ENCODE measurements at places on chromosomes 7 and 10.

DNA sequence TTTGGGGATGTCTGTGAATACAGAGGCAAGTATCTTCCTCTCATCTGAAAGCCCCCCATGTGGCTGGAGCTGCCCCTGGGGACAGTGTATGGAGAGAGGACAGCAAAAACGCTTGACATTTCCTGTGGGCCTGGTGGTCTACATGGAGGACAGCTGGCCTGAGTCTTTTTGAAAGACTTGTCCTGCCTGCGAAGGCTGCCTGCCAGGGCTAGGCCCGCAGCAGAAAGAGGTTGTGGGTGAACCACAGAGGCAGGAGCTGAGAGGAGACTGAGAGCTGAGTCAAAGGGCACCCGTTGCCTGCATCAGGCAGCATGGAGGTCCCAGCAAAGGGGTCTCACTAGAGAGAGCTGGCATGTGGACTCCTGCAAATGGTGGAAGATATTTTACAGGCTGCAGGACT, 66.4 kb downstream of the KAT6B start:
- DNase-seq, result no peak

GRCh38 chr7:137681657-137682562, 164.9 kb downstream of the DGKI start:
- DNase-seq, result no peak

GRCh38 chr7:131629217-131629882, 72.9 kb upstream of the PODXL start:
- DNase-seq, result no peak

GRCh38 chr10:49356944-49357343, 38.9 kb downstream of the DRGX start:
- no peak for DNase-seq

- DNase-seq, result no peak
Measured at GRCh38 chr10:12156367-12157123, 27.1 kb downstream of the SEC61A2 start.

DNA sequence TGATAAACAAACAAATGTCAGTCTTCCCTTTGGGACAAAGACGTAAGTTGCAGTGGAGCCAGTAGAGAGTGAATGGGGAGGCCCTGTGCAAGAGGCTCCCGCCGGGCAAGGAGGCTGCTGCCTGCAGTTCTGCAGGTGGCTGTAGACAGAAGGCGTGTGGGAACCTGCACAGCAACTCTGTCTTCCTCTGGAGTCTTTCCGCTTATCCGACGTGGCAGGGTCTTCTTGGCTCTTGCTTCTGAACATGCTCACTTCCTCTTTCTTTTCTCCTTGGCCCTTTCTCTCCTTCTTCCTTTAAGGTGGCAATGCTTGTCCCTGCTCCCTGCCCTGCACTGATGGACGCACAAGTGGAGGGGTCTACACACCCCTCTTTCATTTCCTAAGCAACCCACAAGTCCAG, 122.5 kb downstream of the HIPK2 start:
- no peak for DNase-seq

DNA sequence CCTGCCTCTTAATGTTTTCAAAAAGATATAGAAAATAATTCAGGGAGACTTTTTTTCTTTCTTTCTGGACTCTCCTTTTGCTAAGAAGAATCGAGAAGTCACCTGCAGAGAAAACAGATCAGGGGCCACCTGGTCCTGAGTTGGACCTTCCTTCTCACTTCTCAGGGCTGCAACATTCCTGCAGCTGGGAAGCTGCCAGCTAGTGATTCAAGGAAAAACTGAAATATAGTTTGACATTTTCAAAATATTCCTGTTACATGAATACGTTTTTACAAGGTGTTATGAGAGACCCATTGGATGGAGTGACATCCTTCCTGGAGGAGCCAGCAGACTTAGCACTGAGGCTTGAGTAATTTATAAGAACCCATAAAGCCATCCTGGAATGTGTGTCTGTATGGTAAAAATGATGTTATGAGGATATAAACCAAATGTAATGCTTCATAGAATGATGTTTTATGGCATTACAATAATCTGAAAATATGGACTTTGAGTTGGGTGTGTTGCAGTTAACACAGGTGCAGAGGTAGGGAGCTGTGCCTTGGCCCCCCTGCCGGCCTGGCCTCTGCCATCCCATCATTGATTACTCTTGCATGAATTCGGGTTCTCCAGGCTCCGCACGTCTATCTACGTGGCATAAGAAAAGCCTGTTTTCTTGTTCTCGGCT, 149.7 kb downstream of the PAXIP1 start:
- DNase-seq, result no peak

GRCh38 chr7:105250239-105250638, 138.5 kb downstream of the SRPK2 start:
- no peak for DNase-seq

DNA sequence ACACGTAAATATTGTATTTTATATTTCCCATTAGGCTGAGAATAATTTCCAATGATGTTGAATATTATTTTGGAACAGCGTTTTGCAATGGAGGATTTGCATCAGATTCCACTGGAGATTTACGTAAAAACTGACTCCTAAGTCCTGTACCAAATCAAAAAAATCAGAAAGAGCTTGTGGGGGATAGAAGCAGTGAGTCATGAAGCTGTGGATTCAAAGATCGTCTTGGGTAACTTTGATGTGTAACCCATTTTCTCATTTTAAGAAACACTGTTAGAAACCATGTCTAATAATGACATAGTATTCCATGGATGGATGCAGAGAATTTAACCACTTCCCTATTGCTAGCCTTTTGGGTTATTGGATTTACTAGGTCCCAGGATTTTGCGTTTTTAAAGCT, 158.6 kb downstream of the INHBA start:
- DNase-seq, result no peak

- no peak for DNase-seq
Measured at GRCh38 chr10:84825330-84825729, 496.9 kb downstream of the CCSER2 start.

Data from HEK293T (cell line).